Cardiac septum (tissue), 1 donor: ENCODE measurements at places on chromosomes 12 and 14. TPM values are rescaled to one million over a fixed set of nuclear protein-coding genes. Genes with fewer than 3 reads are reported as not detected.
A peak's percentile ranks its signal among the peaks of the same experiment; 100 is the strongest.

DNA sequence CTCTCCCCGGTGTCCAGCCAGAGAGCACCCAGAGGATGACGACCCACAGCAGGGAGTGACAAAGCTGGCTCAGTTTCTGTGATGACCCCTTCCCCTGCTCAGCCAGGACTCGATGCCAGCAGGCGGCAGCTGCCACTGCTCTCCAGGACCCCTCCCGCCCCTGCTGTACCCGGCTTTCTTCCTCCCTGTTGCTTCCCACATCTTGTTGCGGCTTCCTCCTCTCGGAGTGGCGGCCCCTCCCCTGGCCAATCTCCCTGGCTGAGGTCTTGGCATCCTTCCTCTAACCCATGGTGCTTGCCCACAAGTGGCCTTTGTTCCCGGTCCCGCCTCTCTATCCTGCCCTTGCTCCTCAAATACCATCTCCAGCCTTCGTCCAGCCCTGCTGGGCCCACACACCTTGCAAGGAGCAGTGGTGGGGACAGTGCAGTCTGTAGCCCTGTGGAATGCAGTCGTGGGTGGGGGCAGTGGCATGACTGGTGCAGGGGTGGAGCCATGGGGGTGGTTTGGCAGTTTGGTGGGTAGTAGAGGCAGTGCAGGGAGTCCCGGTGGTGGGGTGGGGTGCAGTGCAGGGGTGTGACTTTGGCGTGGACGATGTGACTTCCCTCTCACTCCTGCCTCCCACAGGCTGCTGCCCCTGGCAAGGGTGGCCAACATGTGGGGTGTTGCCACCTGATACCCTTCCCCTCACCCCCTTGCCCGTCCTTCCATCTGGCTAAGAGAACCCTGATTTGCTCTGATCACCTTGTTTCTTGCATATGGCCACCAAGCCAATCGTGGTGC is 16.3 kb upstream of the BEGAIN start:
- DNase-seq: no peak

DNA sequence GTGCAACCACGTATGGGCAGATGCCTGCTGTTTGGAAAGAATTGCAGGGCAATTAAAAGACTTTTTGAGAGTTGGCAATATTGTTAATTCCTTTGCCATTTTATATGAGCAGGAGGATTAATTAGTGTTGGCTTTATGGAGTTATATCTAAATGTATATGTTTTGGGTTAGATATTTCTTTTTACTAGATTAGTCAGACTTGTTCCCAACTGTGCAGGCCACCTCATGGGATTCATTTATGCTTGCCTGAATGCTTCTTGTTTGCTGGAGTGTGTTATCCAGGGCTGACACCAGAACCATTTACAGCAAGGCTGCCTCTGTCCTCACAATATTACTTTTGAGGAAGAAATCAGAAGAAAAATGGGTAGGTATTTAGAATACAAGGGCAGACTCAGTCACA is 192.5 kb downstream of the KTN1 start:
- no peak for DNase-seq

DNA sequence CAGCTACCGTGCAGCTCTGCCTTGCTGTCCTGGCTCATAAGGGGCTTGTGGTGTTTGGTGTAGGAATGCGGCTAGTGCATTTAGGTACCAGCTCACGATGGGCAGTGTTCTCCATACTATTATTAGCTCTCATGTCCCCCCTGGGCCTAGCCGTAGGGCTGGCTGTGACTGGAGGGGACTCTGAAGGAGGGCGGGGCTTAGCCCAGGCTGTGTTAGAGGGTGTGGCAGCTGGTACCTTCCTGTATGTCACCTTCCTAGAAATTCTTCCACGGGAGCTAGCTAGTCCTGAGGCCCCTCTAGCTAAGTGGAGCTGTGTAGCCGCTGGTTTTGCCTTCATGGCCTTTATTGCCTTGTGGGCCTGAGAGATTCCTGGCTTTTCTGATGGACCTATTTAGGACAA is 2.1 kb downstream of the SLC39A2 start:
- DNase-seq: no peak

The NKX2-8 gene
- not detected for total RNA-seq

The ALG10B gene
- 5.5 TPM for total RNA-seq

DNA sequence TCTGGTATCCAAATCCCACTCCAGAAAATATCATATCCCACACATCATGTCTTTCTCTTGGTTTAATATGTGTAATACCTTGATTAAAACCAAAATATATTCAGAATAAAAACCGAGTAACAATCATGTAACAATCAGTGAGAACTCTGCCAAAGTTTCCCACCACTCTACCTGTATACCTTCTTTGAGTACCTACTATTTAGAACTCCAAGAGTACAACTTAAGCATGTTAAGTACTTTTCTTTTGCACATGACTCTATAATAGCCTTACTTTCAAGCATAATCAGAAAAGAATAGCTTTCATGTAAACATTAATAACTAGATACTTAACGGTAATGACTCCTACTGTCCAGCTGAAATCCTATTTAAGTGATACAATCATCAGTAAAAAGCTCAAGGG is 223.2 kb downstream of the MED13L start:
- DNase-seq: no peak

The KRT78 gene
- total RNA-seq: not detected

DNA sequence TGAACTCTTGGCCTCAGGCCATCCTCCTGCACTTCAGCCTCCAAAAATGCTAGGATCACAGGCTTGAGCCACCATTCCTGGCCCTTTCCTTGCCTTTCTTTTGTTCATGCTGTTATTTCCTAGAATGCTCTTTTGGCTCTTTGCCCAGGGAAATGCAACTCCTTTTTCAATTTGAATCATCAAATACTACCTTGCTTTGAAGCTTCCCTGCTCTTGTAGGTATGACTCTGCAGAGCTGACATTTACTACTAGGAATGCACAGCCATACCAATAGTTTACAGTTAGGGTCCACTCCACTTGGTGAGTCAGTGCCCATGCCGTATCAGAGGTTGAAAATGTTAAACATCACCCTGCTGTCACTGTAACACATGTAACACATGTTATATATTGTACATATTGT is 107.0 kb upstream of the CRY1 start:
- no peak for DNase-seq

- DNase-seq: peak; percentile 85
Observed at GRCh38 chr12:131830335-131830913, 2.2 kb downstream of the MMP17 start.
